Activated T-helper 9 cell treated with anti-CD3 and anti-CD28 coated beads, Interleukin-2, amount 50 U/mL, for 16 hours (primary cell): ENCODE measurements at places on chromosomes 1 and 21.

- DNase-seq: no peak
Observed at GRCh38 chr21:41885341-41886024, 6.3 kb upstream of the PRDM15 start.

- DNase-seq: no peak
Observed at GRCh38 chr1:245156736-245157505, 2.1 kb downstream of the KIF26B start.

GRCh38 chr1:76496871-76497270 lies 370.4 kb upstream of the ST6GALNAC5 start:
- DNase-seq: no peak

- DNase-seq: no peak
Observed at GRCh38 chr1:177427811-177428210, 257.1 kb downstream of the BRINP2 start.

GRCh38 chr1:45230537-45230936 lies 24.1 kb upstream of the ZSWIM5 start:
- no peak for DNase-seq

- no peak for DNase-seq
Observed at GRCh38 chr1:86138746-86139145, 17.8 kb downstream of the COL24A1 start.

DNA sequence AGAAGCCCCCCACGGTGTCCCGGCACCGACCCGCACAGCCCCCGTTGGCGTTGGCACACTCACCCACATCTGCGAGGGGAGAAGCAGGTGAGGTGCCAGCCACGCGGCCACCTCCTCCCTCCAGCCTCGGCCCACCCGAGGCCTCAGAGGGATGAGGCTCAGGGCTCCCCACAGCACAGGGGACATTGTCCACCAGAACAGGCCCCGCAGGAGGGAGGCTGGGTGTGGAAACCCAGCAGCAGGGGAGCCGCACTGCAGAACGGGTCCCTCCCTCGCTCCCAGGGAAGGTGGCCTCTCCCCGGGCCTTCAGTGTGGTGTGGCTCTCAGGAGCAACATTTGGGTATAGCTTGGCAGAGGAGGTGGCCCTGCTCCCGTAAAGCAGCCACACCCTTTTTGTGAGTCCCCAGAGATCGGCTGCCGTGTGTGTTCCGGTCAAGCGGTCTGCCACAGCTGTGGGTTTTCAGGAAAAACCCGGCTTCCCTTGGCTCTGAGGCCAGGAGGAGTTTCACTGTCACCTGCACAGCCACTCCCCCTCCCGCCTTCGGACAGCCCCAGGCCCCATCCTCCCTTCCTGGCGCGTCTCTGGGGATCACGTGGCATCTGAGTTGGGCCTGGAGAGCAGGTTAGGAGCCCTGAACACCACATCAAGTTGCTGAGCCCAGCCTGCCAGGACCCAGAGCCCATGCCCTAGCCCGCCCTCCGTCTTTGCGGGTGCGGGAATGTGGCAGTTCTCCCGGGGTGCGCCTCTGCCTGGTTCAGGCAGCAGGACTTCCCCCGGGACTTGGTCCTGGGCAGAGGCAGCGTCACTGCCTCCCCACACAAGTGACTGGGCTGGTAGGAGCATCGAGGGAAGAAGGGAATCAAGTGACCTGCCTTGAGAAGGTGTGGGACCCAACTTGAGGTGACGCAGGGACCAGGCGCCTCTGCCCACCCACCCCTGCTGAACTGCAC lies 64.0 kb downstream of the MEGF6 start:
- no peak for DNase-seq

DNA sequence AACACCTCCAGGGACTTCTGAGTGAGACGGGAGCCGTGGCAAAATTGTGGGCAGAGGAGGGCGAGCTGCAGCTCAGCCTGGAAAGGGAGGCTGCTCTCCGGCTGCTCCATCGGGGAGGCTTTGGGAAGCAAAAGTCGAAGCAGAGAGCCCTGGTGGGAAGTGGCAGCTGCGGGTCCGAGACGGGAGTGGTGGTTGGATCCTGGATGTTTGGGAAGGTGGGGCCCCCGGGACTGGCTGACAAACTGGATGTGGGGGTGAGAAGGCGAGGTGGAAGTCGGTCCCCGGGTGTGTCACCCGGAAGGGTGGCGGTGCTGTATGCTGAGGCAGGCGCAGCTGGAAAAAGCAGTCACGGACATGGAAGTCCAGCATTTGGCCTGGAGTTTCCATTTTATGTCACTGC lies 52.1 kb downstream of the KCNAB2 start:
- DNase-seq: no peak

DNA sequence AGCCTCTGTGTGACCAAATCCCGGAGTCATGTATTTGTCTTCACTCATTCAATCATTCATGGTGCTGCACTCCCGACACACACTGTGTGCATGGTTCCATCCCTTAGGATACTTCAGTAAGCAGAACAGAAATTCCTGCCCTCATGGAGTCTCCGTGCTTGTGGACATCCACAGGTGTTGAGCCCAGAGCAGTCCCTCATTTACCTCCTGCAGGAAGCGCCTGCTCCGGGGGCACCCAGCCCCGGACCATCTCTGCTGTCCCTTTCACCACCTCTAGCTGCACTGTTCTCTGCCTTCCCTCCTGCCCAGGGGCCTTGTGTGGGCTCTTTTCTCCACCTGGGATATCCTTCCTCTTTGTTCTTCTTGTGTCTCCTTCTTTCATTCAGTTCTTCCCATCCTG lies 9.5 kb upstream of the ZBTB21 start:
- DNase-seq: no peak

DNA sequence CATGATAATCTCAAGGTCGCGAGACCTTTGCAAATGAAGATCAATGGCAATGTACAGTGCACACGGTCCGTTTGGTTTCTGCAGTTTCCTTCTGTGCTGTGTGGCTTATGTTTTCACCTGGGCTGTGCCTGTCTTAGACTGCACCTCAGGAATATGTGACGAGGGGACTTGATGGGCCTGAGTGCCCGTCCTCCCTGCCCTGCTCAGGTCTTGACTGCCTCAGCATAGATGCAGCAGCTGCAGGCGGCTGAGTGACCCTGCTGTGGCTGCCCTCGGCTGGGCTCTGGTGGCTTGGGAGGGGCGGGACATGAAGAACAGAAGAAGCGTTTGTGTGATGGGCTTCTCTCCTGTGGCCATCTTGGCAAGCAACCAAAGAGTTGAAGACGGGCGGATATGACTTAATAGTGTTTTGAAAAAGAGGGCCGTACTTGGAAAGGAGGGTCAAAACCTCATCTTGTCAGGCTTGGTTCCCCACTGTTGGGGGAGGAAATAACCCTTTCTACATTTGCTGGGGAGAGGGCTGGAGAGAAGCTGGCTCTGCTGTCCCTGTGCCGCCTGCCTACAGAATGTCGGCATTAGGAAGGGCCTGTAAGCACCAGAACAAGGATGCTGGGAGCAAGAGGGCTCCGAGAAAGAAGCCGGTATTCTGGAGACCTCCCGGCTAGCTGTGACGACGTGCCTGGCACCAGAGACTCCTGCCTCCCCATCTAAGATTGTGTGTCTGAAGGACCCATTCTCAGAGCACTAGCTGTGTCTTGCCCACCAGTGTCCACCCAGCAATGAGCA lies 7.1 kb downstream of the MYBPHL start:
- no peak for DNase-seq

- no peak for DNase-seq
Observed at GRCh38 chr1:209405183-209405814, 178.2 kb upstream of the CAMK1G start.

- no peak for DNase-seq
Observed at GRCh38 chr1:4699376-4700301, 45.2 kb downstream of the AJAP1 start.

- DNase-seq: peak; percentile 40
Observed at GRCh38 chr1:206912445-206913095, 9.2 kb downstream of the FCMR start.

- no peak for DNase-seq
Observed at GRCh38 chr1:151475175-151475574, 15.9 kb upstream of the POGZ start.

DNA sequence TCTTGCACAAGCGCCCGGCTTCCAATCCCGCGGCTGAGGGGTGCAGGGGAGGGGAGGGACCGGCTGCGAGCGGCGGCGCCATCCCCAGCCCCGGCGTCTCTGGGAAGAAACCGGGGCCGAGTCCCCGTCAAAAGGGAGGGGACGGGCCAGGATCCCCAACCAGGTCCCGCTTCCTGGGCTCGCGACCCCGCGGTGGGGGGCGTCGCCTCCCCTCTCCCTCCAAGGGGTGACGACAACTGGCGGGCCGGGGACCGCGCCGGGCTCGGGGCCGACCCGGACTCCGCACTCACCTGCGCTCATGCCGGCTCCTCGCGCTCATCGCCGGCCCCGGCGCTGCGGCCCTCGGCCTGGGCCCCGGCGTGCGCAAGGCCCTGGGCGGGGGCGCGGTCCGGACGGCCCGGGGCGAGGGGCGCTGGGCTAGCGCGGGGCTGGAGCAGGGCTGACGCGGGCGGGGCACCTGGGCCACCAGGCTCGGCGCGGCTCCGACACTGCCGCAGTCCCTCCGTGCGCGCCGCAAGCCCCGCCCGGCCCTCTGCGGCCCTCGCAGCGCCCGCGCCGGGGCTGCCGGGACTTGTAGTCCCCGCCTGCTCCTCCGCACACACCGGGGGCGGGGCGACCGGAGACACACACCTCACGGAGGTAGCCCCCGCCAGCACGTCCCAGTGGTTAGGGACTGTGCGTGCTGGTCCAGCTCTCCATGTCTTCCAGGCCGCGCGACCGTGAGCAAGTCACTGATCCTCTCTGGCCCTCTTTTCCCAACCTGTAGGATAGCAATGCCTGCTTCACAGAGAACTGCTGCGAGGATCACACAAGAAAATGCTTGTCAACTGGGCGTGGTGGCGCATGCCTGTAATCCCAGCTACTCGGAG lies at the start of gene ATP13A2:
Gene ATP13A2, minus strand, starts transcription at position 490 of the 869 bp plus-strand sequence. Its CDS starts 190 bp downstream, at position 300.
- DNase-seq: peak; percentile 82

- DNase-seq: no peak
Observed at GRCh38 chr1:216437603-216438002, 14.4 kb upstream of the USH2A start.

DNA sequence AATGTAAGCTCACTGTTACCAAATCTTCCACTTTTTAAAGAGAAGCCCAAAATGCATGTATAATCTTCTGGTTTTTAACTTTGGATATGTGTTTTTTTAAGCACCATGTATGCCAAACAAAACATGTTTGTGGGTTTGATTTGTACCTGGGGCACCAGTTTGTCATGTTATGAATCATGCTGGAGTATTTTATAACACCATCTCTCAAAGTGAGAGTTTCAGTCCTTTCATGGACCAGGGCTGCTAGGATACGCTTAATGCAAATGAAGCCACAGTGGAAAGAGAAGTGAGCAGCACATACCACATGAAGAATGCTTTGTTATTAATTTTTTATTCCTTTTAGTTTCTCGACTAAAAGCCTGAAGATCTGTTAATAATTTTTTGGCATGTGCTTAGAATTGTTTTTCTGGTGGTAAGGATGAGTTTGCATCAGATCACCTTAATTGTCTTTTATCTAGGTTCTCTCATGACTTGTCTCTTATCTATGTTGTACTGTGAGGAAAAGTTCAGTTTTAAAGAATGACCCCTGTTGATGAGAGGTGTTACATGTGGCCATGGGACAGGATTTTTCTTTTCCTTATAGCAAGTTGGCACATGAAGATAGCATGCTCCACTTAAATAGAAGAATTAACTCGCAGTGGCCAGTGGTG lies 2.0 kb upstream of the RABGAP1L start:
- DNase-seq: peak; percentile 13

DNA sequence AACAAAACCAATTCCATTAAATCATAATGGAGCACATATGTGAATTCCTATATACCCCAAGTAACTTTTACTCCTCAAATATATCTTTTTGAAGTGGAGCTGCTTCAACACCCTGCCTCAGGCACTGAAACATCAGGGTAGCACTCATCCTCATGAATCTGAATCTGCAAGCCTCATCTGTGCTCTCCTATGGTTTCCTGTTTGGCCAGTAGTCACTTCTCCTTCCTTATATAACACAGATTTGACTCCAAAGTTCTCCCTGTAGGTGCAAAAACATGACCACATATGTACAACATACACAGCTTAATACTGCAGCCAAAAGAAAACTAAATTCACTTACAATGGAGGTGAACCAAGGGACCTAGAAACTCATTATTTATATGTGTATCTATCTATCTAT lies 7.2 kb downstream of the TRIT1 start:
- DNase-seq: no peak
